T-helper 17 cell (primary cell): ENCODE measurements at places on chromosomes 13 and 19.

GRCh38 chr13:90757127-90757680, 590.3 kb upstream of the MIR17HG start:
- DNase-seq, result no peak

- no peak for DNase-seq
Observed at GRCh38 chr19:8332976-8333766, 9.9 kb downstream of the KANK3 start.

DNA sequence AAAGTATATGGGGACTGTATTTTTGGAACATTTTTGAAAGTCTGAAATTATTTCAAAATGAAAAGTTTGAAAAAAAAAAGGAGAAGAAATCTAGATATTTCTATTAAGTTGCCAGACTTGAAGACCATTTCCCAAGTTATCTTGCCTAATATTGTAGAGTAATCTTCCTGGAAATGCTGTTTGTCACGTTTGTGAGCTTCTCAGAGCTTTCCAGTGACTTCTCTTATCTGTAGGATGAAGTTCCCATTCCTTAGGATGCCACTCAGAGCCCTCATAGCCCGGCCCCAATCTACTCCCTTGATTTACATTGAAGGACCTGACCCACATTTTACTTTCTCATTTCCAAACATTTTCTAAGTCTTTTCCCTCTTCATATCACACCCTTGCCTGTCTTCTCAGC, 23.6 kb downstream of the CEACAM8 start:
- no peak for DNase-seq

- DNase-seq, result no peak
Observed at GRCh38 chr13:80400164-80400864, 59.4 kb upstream of the SPRY2 start.

- no peak for DNase-seq
Observed at GRCh38 chr13:41460930-41461329, 3.6 kb downstream of the RGCC start.

- no peak for DNase-seq
Observed at GRCh38 chr19:44512326-44513298, 12.3 kb upstream of the ZNF180 start.

DNA sequence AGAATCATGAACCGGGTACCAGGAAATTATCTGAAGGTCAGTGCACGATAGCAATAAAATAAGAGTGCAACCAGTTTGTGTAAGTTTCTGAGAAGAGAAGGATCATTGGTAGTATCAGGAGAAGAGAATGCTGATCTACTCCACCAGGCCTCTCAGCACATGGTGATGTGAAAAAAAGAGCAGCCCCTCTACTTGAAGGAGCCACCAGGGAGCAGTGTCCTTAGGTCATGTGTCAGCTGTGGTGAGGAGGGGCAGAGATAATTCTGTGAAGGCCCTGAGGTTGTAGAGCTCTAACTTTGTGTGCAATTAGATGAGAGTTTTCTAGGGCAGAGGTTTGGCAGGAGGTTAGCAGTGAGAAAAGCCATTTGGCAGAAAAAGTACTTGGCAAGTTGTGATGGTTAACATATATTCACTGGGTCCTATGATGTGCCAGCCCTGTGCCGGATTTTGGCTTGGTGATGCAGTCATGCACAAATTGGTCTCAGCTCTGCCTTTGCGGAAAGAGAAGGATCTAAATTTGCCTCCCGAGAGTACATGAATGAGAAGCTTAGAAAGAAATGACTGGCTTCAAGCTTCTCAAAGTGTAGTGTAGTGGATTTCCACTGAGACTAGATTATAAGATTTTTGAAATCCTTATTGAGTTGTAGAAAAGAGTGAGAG, 19.2 kb upstream of the ZC3H13 start:
- DNase-seq, result no peak

DNA sequence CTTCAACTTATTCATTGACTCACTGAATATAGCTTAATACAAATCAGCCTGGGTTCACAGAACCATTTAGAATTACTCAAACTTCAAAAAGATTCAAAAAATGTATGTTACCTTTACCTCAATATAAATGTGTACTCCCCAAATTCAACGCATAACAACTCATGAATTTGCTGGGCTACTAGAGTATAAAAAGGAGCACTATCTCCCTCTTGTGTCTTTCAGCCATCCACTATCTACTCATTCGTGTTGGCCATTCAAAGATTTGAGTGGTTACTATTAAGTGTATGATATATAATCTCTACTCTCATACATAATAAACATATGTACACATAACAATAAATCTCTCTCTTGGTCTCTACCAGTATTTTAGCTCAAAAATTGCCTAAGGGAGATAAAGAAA, 20.3 kb downstream of the INTS6 start:
- DNase-seq, result no peak

DNA sequence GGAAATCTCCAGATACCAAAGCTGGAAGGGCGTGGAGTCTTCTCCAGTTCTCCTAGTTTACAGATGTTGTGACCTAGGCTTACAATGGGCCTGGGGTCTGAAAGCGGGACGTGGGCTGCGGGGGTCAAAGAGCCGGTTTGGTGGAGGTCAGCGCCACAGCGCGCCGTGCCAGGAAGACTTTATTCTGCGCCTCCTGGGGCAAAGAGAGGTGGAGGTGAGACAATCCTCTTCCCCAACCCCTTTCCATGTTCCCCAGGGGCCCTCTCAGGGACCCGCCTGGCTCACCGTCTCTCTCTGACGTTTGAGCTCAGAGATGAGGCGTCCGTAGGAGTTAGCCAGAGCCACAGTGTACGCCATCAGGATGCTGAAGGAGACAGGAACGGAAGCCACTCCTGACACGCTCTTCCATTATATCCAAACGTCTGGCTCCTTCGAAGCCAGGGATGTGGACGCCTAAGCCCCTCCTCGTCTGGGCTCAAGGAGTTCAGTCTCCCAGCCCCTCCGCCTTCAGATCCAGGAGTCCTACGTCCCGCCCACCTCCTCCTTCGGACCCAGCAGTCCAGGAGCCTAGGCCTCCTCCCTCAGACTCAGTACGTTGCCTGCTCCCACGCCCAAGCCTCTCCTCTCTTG, 776 bp upstream of the LENG1 start:
- DNase-seq, result no peak

DNA sequence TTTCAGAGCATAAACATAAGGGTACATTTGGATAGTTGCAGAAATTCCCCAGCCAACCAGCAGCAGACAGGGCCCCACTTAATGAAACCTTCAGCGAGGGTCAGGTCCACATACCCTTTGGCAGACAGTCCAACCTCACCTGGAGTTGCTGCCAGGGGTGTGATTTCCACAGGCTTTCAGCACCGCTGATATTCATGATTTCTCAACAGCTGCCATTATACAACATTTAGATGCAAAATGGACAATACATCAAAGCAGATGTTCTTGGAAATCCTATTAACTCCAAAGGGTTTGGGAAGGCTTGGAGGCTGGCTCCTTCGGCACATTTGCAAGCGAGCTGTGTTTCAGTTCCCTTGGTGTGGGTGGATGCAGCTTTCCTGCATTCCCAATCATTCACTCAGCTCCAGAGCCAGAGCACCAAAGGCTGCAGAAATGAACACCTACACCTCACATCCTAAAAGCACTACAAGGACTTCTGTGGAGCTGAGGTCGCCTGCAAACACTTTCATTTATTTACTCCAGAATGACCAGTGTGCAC, 147.2 kb upstream of the VSTM2B start:
- DNase-seq, result no peak

DNA sequence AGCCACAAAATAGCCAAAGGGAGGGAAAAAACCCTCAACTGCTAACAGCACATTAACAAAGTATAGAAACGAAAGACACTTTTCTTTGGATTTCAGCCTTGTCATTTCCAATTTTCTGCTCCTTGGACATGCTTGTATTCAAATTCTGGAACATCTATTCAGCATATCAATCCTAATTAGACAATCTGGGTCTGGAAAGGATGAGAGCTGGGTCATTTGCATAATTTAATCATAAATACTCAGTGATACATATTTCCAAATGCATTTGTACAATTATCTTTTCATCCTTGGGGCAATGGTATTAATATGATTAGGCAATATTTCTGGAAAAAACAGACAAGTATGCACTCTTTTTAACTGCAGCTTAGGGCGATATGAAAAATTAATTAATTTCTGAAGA, 14.3 kb downstream of the DACH1 start:
- no peak for DNase-seq

- DNase-seq, result no peak
Observed at GRCh38 chr13:29438769-29439168, 156.7 kb downstream of the SLC7A1 start.

GRCh38 chr19:7983286-7983950, 22.0 kb downstream of the ELAVL1 start:
- DNase-seq, result no peak

DNA sequence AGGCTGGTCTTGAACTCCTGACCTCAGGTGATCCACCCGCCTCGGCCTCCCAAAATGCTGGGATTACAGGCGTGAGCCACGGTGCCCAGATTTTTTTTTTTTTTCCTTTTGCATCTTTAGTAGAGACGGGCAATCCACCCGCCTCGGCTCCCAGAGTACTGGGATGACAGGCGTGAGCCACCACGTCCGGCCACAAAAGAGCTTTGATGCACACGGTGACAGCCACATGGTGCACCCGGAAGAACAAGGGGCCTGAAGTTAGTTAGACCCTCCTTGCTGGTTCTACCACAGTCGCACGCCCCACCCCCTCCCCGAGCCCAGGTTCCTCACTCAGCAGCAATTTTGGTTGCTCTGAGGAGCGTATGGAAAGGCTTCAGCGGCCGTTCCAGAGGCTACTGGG, 54.2 kb upstream of the USE1 start:
- DNase-seq, result no peak

GRCh38 chr13:64551755-64552154, 2678.4 kb downstream of the PCDH9 start:
- no peak for DNase-seq

GRCh38 chr19:3186891-3187661, 1.3 kb downstream of the NCLN start:
- DNase-seq, result no peak

DNA sequence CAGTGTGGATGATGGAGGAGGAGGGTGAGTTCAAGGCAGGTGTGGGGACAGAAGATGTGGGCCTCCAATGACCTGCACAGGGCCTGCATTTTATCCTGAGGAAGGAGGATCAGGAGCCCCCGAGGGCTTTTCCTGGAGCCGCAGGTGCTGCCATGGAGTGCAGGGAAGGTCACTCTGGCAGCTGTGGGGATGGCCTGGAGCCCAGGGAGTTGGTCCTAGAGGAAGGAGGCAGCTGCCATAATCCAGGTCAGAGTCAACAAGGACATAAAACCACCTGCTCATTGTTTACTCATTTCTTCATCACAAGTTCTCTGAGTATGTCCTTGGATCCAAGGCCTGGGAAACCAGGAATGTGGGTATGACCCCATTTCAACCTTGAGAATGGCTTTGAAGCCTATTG, 87.2 kb downstream of the SCGB2B2 start:
- DNase-seq, result no peak

GRCh38 chr19:18939922-18940768, 872 bp downstream of the HOMER3 start:
- DNase-seq, result no peak

- no peak for DNase-seq
Observed at GRCh38 chr19:33039108-33039599, 25.5 kb downstream of the RHPN2 start.

DNA sequence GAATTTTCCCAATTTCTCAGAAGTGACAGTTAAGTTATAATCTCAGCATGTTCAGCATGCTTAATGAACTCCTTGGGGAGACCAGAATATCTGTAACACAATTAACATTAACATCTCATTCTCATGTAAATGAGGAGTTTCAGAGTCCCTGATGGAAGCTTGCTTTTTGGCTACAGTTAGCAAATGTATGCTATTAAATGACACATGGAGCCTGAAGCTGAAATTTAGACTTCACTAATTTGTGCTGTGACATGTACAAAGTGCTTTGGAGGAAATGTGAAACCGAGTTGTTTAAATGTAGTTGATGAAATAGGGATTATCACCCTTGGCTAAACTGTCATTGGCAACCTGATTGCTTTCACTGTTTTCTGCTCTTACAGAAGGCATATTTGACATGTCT, 2265.1 kb upstream of the PCDH20 start:
- DNase-seq, result no peak

- no peak for DNase-seq
Observed at GRCh38 chr13:96821381-96821780, 172.9 kb downstream of the OXGR1 start.

DNA sequence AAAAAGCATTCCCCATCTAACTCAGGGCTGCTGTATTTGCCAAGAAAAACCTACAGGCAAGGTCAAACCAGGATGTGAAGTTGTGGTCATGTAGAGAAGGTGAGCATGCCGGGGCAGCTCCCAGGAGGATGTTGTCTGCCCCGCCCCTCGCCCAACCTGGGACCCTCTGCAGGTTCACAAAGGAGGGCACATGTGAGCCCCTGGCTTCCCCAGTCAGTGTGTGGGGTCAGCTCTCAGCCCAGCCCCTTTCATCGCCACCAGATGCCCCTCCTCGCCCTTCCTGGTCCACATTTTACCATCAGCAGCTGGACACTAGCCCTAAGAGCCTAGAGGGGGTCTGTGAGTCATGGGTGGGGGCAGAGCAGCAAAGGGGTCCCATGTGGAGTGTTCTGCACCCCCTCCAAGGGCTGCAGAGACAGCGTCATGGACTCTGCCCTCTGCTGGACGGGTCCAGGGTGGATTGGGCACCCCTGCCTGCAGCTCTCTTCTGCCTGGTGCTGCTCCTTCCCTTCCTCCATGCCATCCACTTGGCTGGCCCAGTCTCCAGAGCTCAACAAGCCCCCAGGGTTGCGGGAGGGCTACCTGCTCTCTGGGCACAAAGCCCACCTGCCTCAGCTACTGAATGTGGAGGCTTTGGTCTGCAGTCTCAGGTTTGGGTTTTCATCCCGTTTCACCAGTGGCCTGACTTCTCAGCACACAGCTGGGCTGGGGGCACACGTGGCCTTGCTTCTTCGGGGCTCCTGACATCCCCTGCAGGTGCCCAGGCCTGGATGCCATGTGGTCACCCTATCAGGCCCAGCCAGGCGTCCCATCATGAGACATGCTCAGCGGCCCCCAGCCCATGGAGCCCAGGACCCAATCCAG, 3.7 kb downstream of the PLEKHF1 start:
- DNase-seq, result no peak

DNA sequence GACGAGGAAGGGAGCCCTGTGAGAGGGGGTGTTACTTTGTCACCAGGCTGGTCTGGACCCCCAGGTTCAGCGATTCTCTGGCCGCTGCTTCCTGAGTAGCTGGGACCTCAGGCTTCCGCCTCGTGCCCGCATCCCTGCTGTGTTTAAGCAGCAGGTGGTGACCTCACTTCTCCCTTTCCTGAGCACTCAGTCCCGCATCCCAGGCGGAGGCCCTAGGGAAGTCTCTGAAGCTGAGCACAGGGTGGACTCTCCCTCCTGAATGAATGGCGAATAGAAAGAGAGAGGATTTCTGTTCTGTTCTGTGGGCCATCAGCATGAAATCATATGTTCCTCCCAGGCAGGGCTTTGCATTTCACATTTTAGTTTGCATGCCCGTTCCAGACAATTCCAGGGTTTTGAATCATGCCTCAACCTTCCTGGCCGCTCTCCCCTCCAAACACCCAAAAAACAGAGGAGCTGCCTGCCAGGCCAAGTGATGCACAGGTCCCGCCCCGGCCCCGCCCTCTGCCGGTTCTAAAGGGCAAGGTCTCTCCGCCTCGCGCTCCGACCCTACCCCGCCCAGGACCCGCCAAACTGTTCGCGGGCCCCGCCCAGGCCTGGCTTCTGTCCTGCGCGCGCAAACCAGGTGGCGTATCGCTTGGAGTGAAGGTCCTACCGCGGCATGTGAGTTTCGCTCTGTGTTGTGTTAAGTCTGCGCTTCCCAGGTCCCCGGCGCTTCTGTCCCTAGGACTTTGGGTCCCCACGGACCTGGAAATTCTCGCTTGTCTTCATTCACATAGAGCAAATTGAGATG, 35.1 kb upstream of the ZNF808 start:
- DNase-seq, result no peak

GRCh38 chr13:108214441-108215271, 680 bp downstream of the LIG4 start:
- peak; percentile 44 for DNase-seq
